ENCODE measurements at places on chromosomes 1 and 21. TPM values are rescaled to one million over a fixed set of nuclear protein-coding genes. Genes with fewer than 3 reads are reported as not detected.

GRCh38 chr1:87278825-87279535 is 49.7 kb upstream of the LMO4 start:
- no peak overlapping the region for H3K27ac ChIP-seq
- no peak overlapping the region for H3K4me3 ChIP-seq
- no peaks in the 10 kb centered on the region for H3K4me1 ChIP-seq

DNA sequence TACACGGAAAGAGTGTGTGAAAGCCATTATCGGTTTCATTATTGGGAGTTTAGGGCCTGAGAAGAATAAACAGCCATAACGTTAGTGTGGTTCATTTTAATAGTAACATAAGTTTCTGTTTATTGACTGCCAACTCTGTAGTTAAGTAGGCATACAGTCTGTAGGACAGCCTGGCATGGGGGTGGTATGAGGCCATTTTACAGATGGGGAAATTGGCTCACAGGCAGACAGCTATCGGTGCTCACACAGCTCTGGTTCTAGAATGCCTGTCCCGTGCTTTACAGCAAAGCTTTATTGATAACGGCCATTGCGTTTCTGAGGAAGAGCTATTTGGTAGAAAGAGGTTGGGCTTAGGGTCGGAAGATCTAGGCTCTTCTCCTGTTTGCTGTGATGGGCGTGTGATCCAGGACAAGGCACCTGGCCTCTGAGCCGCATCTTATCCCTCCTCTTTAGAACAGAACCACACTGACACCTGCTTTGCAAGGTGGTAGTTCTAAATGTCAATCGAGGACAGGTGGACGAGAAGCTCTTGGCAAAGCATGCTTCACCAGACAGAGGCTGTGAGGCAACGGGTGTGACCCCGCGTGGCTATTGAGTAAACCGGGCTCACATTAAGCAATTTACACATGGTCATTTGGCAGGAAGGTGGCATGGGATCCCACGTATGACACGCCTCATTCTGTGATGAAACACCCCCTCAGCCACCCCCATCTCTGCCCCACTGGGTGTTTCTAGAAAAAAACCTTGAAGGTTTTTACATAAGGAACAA is 14.9 kb downstream of the ETS2 start:
- no peak for DNase-seq
- peaks cover 66% of the 10 kb centered on the region for H3K36me3 ChIP-seq
- H3K27me3 ChIP-seq, result no peaks in the 10 kb centered on the region
- H3K4me3 ChIP-seq, result no peak overlapping the region
- H3K4me1 ChIP-seq, result no peaks in the 10 kb centered on the region

GRCh38 chr1:172431204-172431603 is 10.7 kb downstream of the C1orf105 start:
- H3K27ac ChIP-seq, result peak overlapping the region; percentile 43
- H3K27me3 ChIP-seq, result no peaks in the 10 kb centered on the region

- no peak overlapping the region for H3K27ac ChIP-seq
- H3K4me3 ChIP-seq, result no peak overlapping the region
- no peaks in the 10 kb centered on the region for H3K27me3 ChIP-seq
- H3K36me3 ChIP-seq, result no peaks in the 10 kb centered on the region
- no peak for DNase-seq
Measured at GRCh38 chr1:195754874-195755273, 853.4 kb downstream of the KCNT2 start.

DNA sequence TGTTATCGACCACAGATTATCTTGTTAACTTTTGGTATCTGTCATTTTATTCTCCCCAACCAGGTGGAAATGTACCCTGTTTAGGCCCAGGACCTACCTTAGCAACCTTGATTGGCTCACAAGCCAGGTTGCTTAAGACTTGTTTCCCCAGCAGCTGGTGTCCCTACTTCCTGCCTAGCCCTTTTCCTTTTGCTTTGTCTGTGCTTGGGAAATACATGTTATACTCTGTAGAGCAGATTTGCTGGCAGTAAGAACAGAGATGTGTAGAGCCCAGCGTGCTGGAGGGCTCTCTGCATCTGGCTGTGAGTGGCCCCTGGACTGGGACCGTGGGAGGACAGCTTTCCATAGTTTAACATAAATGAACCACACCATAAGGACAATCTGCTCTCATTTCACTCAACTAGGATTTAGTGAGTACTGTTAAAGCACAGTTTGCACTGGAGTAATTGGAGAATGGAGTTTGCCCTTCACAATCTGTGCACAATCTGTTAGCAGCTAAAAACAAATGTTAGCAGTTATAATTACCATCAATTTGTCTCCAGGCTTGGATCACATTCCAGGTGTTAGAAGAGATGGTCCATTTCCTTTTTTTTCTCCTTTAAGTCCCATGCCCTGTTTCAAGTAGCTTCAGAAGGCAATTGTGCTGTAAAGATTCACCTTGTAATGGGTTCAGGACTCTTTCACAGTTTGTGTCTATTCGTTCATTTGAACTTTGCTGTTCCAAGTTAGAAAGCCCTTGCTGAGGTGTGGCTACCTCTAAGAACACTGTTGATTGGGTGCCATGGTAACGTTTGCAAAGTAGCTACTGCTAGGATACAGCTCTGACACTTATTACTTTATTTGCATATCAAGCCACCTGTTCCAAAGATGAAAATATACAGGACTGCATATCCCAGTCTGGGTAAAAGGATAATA is at the start of gene APOBEC4:
Gene APOBEC4 (minus strand): TSS at position 770 of the 915 bp plus-strand sequence. CDS start 4,535 bp downstream, outside the sequence.
- peak within 1 kb of the TSS; percentile 14 for H3K4me3 ChIP-seq
- H3K27ac ChIP-seq, result peak within 1 kb of the TSS; percentile 85
- peak; percentile 3 for DNase-seq
- H3K36me3 ChIP-seq, result no peaks in the 10 kb centered on the region
- no peaks in the 10 kb centered on the region for H3K27me3 ChIP-seq

GRCh38 chr1:220922951-220923350 is 43.7 kb downstream of the HLX start:
- H3K36me3 ChIP-seq, result no peaks in the 10 kb centered on the region
- DNase-seq, result no peak
- H3K27me3 ChIP-seq, result peaks cover 26% of the 10 kb centered on the region
- H3K4me3 ChIP-seq, result no peak overlapping the region
- H3K4me1 ChIP-seq, result no peaks in the 10 kb centered on the region

DNA sequence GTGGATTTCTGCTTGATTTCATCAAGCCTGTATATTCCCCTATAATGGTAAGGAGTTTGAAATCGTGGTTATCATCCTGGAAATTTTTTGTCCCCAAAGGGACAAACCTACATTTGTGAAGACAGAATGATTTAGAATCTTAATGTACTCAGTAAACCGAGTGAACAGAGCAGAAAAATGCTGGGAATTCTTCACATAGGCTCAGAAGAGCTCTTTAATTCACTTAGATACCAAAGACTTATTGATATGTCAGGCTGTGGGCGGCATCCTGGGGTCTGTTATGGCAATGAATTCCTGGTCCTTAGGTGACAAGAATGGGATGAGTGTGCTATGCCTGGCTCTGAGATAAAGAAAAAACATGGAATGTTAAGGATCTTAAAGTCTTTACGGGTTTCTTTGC is 74.9 kb downstream of the ROR1 start:
- no peaks in the 10 kb centered on the region for H3K36me3 ChIP-seq
- DNase-seq, result no peak
- H3K27ac ChIP-seq, result no peak overlapping the region
- no peak overlapping the region for H3K4me3 ChIP-seq
- no peaks in the 10 kb centered on the region for H3K4me1 ChIP-seq

GRCh38 chr1:2250721-2251281 is 22.7 kb downstream of the SKI start:
- H3K27ac ChIP-seq, result no peak overlapping the region
- H3K36me3 ChIP-seq, result peaks cover 22% of the 10 kb centered on the region
- DNase-seq, result no peak
- H3K4me1 ChIP-seq, result peaks cover 49% of the 10 kb centered on the region
- no peak overlapping the region for H3K4me3 ChIP-seq
- no peaks in the 10 kb centered on the region for H3K27me3 ChIP-seq

GRCh38 chr1:208141610-208142192 is 102.5 kb downstream of the PLXNA2 start:
- H3K27me3 ChIP-seq, result no peaks in the 10 kb centered on the region
- no peaks in the 10 kb centered on the region for H3K4me1 ChIP-seq
- DNase-seq, result no peak
- no peak overlapping the region for H3K4me3 ChIP-seq

DNA sequence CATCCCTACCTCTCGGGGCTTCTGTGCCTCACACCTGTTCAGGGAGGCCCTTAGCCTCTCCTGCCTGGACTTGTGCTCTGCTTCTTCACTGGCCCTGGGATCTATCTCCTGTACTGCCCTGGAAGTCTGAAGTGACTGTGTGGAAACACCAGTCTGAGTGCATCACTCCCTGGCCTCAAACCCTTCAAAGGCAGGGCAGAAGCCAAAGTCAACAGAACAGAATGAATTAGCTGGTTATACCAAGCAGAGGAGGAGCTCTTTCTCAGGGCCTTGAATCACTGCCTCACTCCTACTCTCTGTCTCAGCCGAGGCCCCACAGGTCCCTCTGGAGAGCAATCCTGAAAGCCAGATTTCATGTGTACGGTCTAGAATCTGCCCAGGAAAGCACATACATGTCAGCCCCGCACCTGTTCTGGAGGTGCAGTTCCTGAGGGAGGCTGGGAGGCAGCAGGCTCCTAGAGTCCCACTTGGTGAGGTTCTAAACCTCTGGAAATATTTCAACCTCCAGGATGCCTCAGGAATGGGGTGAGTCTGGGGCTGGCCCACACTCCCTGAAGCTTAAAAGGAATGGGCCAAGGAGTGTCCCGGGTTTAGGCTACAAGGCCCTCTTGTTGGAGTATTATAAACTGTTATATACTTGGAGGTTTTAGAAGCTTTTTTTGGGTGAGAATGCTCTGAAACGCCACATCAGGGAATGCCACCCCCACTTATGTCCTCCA is 98.3 kb downstream of the ABCA4 start:
- H3K27ac ChIP-seq, result no peak overlapping the region
- peaks cover 6% of the 10 kb centered on the region for H3K27me3 ChIP-seq
- no peaks in the 10 kb centered on the region for H3K36me3 ChIP-seq
- no peak for DNase-seq
- H3K4me1 ChIP-seq, result peaks cover under 1% of the 10 kb centered on the region

DNA sequence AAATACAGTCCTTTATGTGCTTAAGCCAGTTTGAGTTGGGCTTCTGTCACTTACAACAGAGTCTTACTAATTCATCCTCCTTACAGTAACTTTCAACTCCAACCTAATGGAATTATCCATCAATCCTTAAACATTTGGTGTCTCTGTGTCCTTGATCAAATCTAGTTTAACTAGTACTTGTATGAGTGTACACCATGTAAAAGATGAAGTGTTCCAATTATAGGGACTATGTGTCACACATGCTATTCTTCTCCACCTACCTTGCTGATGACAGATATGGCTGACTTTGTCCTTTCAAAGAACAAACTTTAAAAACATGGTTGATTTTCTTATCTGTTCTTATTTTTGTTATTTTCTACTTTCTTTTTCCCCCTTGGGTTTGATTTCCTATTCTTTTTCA is 60.4 kb upstream of the NBPF3 start:
- H3K4me3 ChIP-seq, result no peak overlapping the region
- H3K27me3 ChIP-seq, result peaks cover 19% of the 10 kb centered on the region
- no peak overlapping the region for H3K27ac ChIP-seq
- peaks cover 8% of the 10 kb centered on the region for H3K4me1 ChIP-seq
- DNase-seq, result no peak

DNA sequence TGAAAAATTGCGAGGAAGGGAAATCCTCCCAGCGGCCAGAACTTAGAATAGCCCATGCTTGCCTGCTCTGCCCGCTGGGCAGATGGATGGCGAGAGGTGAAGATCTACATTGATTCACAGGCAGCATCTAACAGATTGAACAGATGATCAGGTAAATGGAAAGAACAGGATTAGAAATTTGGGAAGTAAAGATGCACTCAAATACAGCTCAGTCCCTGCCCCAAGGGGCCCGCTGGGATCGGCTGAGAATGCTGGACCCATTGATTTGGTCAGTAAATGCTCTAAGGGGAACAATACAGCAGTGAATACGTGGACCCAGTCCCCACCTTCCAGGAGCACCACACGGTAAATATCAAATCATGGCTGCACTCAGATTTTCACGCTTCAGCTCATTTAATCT is 248.2 kb downstream of the MATN1 start:
- no peaks in the 10 kb centered on the region for H3K4me1 ChIP-seq
- no peak overlapping the region for H3K27ac ChIP-seq
- H3K36me3 ChIP-seq, result no peaks in the 10 kb centered on the region
- no peak for DNase-seq
- H3K4me3 ChIP-seq, result no peak overlapping the region
- no peaks in the 10 kb centered on the region for H3K27me3 ChIP-seq

DNA sequence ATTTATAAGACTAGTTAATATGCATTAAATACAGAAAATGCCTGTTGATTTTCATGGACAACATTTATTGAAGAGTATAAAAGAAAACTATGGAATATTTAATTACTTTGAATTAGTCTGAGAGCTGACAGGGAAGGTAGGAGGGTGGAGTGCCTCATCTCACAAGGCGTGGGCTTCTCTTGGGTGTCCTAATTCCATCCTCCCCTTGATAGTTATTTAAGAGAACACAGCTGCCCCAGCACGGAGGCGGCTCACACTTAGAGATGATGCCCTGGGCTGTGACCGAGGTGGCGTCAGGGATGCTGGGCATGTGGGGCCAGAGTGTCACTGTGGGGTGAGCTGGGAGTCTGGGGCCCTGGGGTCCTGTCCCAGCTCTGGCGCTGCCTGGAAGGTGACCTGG is 493.0 kb downstream of the PTPRU start:
- H3K36me3 ChIP-seq, result no peaks in the 10 kb centered on the region
- no peak overlapping the region for H3K27ac ChIP-seq
- DNase-seq, result no peak

- DNase-seq, result peak; percentile 21
- H3K4me3 ChIP-seq, result peak overlapping the region; percentile 78
Measured at GRCh38 chr1:27601771-27602461, 2.0 kb downstream of the AHDC1 start.

- no peaks in the 10 kb centered on the region for H3K4me1 ChIP-seq
- H3K27ac ChIP-seq, result no peak overlapping the region
- no peaks in the 10 kb centered on the region for H3K36me3 ChIP-seq
- DNase-seq, result no peak
- H3K27me3 ChIP-seq, result no peaks in the 10 kb centered on the region
- no peak overlapping the region for H3K4me3 ChIP-seq
Measured at GRCh38 chr1:189764391-189765320, 713.0 kb downstream of the BRINP3 start.

DNA sequence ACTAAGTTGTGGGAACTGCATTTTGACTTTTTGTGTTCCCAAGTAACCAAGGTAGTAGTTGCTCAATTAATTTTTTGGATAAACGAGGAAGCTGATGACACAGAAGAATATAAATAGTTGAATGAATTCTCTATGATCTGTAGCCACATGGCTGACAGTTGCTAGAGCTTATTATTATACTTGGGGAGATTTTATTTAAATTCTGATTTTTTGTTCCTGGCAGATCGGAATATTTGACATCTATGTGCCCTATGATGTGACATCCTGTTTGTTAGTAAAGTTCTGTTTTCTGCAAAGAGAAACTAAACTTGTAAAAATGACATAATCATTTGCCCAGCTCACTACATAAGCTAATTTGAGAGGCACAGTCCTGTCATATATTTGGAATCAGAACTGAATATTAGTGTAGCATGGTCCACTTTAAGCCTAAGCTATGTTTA is 9.7 kb upstream of the LYST start:
- no peak for DNase-seq
- H3K27ac ChIP-seq, result peak overlapping the region; percentile 81
- peaks cover 76% of the 10 kb centered on the region for H3K4me1 ChIP-seq
- H3K4me3 ChIP-seq, result peak overlapping the region; percentile 26
- H3K36me3 ChIP-seq, result peaks cover 13% of the 10 kb centered on the region

The KRTAP11-1 gene
- total RNA-seq, result not detected

The OR2T33 gene
- not detected for total RNA-seq

The SPATA46 gene
- total RNA-seq, result not detected

The PGLYRP3 gene
- total RNA-seq, result not detected

The MORN1 gene
- 6.8 TPM for total RNA-seq

The C1orf87 gene
- total RNA-seq, result not detected

The GREM2 gene
- total RNA-seq, result not detected

The HTR6 gene
- total RNA-seq, result not detected

The A3GALT2 gene
- total RNA-seq, result not detected

The FBXO2 gene
- total RNA-seq, result 1.5 TPM

The TDRD5 gene
- total RNA-seq, result not detected

The ZBTB8A gene
- 0.21 TPM for total RNA-seq

All from activated naive CD8-positive, alpha-beta T cell treated with anti-CD3 and anti-CD28 coated beads for 36 hours (primary cell).